ENCODE measurements at places on chromosomes 11 and 22. TPM values are rescaled to one million over a fixed set of nuclear protein-coding genes. Genes with fewer than 3 reads are reported as not detected.
A peak's percentile ranks its signal among the peaks of the same experiment; 100 is the strongest.

DNA sequence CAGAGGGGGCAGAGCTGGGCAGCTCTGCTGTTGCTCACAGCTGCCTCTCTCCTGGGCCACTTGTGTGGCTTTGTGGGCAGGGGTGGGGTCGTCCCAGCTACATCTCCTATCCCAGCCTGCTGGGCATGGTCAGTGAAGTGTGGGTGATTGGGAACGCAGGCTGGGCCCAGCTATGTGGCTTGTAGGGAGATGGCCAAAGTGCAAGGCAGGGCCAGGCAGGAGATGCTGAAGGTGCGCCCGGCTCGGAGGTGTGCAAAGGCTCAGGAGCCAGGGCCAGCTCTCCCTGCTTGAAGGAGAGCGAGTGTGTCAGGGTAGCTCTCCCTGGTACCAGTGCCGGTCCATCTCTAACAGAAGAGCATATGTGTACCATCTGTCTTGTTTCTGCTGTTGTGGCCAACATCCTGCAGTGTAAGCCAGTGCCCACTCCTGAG is 8.4 kb upstream of the RANBP1 start:
- DNase-seq = no peak

- no peak for DNase-seq
Observed at GRCh38 chr11:65557280-65558001, 718 bp downstream of the LTBP3 start.

The OR56A1 gene
- not detected for total RNA-seq

- no peak for DNase-seq
Observed at GRCh38 chr11:8002676-8003075, 15.5 kb downstream of the EIF3F start.

DNA sequence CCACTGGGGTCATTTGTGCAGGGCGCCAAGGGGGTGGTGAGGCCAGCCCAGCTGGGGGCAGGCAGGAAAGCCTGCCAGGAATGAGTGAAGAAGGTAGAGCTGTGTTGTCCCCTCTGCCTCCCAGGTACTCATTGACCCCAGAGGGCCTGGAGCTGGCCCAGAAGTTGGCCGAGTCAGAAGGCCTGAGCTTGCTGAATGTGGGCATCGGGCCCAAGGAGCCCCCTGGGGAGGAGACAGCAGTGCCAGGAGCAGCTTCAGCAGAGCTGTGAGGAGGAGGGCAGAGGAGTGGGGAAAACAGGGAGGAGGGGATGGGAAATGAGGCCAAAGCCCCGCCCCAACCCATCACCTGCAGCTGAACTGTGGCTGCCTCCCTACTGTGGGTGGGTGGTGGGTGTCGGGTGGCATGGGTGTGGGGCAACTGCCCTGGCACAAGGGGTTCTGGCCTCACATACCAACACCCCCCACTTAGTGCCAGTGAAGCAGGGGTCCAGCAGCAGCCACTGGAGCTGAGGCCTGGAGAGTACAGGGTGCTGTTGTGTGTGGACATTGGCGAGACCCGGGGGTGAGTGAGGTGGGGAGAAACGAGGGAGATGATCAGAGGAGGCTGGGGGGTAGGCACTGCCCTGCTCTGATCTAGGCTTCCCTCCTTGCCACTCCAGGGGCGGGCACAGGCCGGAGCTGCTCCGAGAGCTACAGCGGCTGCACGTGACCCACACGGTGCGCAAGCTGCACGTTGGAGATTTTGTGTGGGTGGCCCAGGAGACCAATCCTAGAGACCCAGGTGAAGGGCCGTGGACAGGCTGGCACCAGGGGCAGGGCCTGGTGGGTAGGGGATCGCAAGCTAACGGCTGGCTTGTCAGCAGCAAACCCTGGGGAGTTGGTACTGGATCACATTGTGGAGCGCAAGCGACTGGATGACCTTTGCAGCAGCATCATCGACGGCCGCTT is 3.0 kb downstream of the MUS81 start:
- no peak for DNase-seq

- no peak for DNase-seq
Observed at GRCh38 chr22:21003782-21004181, 1.9 kb upstream of the THAP7 start.

The OR51B2 gene
- not detected for total RNA-seq

- no peak for DNase-seq
Observed at GRCh38 chr11:117877120-117877784, 794 bp upstream of the FXYD6 start.

DNA sequence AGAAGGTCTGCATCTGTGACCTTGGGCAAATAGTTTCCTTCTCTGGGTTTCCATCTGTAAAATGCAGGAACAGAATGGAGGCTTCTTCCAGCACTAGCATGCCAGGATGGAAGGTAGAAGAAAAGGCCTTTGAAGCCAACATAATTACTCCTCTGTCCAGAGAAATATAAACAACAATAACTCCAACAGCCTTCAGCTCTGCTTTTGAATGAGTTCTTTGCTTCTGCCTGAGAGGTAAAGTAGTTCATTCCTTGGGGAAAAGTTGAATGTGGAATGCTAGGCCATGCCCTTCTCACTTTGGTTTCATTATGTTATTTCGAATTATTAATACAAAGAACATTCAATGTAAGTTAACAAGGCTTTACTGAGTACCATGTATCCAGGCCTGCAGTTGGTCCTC is 61.2 kb upstream of the BLID start:
- no peak for DNase-seq

DNA sequence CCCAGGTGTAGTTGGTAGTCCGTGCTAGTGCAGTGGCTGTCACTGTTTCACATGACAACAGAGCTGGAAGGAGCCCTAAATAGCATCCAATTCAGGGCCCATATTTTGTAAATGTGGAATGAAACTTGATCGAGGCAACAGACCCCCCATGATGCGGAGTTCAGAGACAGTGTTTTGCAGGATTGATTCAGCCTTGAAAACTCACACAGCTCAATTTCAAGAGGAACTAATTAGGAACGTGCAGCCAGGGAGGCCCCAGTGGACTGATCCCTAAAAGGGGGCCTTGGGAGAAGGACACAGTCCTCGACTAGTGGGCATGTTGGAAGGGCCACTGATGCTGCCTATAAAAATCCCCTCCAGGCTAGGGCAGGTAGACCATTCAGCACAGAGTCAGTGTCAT is 61.0 kb upstream of the TTC12 start:
- DNase-seq = no peak

The ZNF215 gene
- total RNA-seq = 1.4 TPM

DNA sequence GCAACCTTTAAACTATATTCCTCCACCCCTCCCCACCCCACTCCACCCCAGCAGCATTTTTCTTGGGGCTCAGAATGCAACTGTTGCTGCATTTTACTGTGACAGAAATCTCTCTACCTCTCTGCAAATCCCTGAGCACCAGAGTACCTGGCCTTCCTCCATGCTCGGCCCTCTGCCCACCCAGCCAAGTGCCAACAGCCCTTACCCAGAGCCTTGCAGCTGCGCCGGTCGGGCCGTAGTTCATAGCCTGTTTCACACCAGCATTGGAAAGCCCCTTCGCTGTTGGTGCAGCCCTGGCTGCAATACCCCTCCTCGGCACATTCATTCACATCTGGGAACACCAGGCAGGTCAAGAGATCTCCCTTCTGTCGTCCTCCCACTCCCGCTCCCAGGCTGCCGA is 23.4 kb downstream of the LRP4 start:
- DNase-seq = no peak

DNA sequence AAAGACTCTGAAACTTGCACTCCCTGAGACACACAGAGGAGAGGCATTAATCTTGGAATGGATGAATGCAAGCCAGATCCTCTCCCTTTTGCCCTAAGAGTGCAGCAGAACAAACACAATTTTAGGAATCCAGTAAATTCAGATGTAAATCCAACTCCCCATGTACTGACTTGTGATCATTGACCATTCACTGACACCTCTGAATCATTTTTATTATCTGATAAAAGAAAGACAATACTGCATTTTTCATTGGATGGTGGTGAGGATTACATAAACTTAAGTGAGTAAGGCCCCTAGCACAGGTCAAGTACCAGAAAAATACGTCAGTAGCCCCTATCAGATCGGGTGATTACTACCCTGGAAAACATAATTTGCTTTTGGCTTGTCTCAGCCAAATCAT is 782.9 kb upstream of the API5 start:
- no peak for DNase-seq

DNA sequence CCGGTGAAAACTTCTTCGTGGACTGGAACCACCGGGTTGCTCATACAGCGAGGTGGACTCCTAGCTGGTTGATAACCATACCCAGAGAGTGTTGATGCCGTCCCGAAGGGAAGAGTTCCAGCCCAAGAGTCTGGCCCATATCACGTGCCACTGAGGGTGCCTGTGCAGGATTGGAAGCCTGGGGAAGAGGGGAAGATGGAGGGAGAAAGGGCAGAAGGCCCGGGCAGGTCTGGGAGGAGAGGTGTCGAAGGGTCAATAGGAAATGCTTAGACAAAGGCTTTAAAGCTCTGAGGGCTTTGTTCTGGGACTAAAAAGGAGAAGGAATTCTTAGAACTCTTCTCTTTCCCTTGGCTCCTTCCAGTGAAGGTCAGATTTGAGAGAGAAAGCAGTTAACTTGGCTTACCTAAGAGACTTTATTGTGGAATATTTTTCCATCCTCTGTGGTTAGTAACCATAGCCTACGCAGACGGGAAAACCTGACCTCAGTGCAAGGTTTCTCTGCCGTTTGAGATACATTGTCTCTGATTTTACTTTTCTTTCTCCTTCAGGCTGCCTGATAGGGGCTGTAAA is 70.5 kb downstream of the JAM3 start:
- DNase-seq = no peak

- DNase-seq = no peak
Observed at GRCh38 chr22:17268501-17269223, 49.4 kb upstream of the ADA2 start.

The C22orf42 gene
- total RNA-seq = not detected

GRCh38 chr22:37284126-37284804 is 2.0 kb downstream of the CYTH4 start:
- no peak for DNase-seq

- no peak for DNase-seq
Observed at GRCh38 chr11:134657631-134658030, 245.6 kb upstream of the B3GAT1 start.

- no peak for DNase-seq
Observed at GRCh38 chr22:17665854-17666253, 27.3 kb downstream of the BCL2L13 start.

The KCNQ1 gene
- 24.3 TPM for total RNA-seq

GRCh38 chr22:17332109-17332800 is 37.0 kb upstream of the CECR2 start:
- no peak for DNase-seq

The RHOD gene
- total RNA-seq = 0.35 TPM

The PTGDR2 gene
- 1.4 TPM for total RNA-seq

GRCh38 chr11:133787379-133788141 is 57.8 kb downstream of the SPATA19 start:
- DNase-seq = no peak

DNA sequence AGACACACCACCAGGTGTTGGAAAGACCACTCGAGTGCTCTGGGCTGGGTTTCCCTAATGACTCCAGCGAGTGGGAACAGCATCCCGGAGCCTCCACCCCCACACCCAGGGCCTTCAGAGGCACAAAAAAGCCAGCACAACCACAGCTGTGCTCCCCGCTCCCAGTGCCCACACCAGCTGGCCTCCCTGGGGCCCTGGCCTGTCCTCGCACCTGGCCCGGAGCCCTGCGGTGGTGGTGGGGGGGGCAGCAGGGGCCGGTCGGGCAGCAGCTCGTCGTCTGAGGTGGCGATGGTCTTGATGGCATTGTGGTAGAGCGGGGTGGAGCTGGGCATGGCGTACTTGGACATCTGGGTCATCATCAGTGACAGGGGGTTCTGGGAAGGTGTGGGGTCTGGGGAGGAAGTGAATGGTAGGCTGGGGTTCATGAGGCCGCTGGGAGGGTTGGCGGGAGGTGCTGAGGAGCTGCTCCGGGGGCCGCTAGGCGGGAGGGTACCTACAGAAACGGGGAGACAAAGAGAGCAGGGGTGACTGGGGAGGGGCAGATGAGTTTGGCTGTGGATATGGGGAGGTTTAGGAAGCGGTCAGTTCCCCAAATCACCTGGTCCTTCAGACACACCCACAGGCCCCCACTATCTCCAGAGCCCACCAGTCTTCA is 16.1 kb downstream of the CXCR5 start:
- DNase-seq = no peak

- DNase-seq = no peak
Observed at GRCh38 chr11:46338636-46338987, 8.7 kb upstream of the DGKZ start.

DNA sequence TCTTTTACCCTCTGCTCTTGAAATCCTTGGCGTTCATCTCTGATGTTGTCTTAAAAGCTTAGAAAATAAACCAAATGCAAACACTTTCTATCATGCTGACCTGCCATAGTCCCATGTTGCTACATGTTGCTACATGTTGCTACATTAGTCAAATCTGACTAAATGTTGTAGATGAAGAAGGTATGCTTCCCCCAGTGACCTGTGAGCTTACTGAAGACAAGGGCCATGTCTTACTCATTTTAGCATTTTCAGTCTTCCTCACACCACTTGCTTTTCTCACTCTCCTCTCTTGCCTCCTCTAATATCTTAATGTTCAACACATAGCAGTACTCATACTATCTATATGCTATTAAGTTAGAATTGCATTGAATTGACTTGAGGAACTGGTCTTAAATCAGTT is 346.4 kb upstream of the MTNR1B start:
- no peak for DNase-seq

DNA sequence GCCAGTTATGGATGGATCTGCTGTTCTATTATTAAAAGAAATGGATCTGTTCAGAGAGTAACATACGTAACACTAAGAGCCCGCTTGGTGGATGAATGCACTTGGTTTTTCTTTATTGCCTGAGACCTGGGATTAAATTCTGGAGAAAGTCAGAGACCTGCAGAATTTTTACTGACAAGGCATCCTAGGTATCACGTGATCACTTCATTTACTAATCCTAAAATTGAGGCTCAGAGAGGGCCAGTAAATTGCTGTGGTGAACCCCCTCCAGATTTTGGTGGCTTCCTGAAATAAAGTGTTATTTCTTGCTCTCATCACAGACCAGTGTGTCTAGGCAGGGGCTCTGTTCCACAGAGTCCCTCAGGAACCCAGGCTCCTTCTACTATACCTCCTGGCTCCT is 187.9 kb upstream of the LARGE1 start:
- no peak for DNase-seq

The UBASH3B gene
- total RNA-seq = 15.8 TPM

- peak; percentile 75 for DNase-seq
Observed at GRCh38 chr11:12235947-12236743, 125.8 kb downstream of the MICAL2 start.

The ASPHD2 gene
- 8.5 TPM for total RNA-seq

DNA sequence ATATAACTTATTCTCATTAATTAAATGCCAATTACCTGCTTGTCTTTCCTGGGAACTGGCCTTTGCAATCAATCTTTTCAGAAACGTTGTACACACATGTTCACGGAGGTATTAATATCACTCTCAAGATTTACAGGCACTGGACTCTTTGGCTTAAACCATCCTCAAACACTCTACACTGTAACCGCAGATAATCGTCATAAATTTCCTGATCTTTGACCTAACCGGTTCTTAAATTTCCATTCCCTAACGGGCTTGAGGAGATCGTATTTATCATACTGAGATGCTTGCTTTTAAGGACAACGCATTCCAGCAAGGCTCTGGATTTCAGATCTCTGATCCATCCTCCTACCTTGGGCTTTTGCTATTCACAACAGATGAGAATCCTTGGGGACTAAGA is 72.8 kb downstream of the ARL14EP start:
- no peak for DNase-seq
